ENCODE measurements at places on chromosomes 6 and 20.

DNA sequence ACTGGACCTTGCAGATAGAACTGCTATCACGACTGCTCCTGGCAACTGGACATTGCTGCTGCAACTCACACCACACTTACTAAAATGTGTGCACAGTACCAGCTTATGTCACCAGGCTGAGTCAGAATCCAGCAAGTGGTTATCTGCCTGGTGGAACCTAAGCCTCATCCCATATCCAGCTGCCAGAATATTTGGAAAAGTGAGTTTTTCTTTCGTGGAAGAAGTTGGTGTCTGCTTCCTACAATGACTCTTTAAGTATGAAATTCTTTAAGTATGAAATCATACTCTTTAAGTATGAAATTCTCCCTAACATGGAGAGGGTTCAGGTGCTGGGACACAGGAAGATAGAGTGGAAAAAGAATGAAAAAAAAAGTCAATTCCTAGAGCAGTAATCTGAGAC is 16.4 kb upstream of the POLR1H start:
- DNase-seq, result no peak

GRCh38 chr20:34472246-34472925 is 43.8 kb upstream of the DYNLRB1 start:
- no peak for DNase-seq

DNA sequence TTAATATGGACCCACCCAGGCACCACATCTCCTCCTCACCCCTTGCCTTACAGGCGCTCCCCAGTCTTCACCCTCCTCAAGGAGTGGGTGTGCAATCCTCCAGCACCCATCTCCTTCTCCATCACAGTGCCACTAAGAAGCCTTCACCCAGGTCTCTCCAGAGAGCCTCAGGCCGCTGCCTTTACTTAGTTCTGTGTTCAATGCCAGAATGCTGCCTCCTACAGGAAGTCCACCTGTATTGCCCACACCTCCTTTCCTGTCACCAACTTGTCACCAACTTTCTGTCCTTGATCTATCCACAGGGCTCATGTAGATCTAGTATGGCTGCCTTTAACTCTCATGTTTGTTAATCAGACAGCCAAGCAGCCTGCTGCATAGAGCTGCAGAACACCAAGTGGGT is 586 bp upstream of the LST1 start:
- no peak for DNase-seq

- DNase-seq, result no peak
These were observed 1.5 kb upstream of the PHIP start for GRCh38 chr6:79079561-79080041.

DNA sequence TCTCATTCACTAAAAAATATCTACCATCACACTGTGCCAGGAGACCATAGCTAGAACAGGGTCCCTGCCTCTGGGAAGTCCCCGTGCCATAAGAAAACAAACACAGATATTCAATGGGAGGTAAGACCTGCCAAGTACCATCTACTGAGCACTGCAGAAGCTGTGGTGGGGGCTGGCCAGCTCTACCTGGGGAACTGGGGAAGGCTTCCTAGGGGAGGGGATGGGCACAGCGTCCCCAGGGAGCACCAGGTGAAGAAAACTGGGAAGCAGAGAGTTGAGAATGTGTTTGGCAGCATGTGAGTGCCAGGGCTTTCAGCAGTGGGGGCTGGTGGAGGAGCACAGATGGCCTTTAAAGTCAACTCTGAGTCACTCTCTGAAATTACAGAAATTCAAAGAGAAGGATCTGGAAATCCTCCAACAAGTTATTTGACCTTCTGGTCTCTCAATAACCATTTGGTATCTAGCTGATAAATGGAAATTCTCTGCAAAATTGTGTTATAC is 85.2 kb downstream of the SHLD1 start:
- no peak for DNase-seq

DNA sequence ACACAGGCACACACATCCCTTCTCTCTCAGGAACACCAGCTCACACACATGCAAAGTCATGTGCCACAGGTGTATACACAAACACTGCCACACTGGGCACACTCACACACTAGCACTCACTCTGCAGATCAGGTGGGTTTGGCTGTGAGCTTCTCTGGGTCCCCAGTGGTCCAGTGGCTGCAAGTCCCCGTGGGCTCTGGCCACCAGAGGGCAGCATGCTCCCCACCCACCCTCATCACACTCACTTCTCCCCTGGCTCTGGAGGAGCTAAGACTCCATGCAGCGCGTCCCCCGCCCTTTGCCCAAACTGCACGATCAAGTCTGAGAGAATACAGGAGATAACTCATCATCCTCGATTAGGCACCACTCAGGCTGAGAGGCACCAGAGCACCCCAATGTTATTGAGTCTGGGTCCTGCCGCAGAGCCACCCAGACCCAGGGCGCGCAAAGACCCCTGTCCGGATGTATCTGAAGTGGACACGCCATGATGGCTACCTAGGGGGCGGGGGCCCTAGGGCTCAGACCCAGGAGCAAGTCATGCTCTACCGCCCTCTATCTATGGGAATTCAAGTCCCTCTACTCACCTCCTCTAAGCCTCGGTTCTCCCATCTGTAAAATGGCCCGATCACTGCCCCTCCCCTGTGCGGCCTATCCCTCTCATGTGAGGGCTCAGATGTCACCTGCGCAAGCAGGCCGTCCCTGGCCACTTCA is 90.5 kb downstream of the GRM4 start:
- DNase-seq, result peak; percentile 64

GRCh38 chr6:20113649-20114224 is 98.5 kb downstream of the MBOAT1 start:
- no peak for DNase-seq

DNA sequence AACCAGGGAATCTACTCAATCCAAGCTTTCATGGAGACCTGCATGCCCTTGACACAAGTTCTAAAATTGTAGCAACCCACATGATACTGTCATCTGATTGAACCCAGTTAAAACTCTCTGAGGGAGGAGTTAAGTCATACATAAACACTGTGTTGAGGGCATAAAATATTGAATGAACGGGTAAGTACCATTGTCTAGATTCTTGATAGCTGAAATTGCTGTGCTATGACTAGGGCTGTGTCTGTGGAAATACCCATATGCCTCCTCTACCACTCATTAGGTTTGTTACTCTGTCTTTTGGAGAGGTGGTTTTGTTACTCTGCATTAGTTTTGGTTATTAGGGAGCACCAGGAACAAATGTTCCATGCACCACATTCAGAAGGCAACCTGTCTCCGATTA is 7.6 kb downstream of the ENPP4 start:
- DNase-seq, result no peak

DNA sequence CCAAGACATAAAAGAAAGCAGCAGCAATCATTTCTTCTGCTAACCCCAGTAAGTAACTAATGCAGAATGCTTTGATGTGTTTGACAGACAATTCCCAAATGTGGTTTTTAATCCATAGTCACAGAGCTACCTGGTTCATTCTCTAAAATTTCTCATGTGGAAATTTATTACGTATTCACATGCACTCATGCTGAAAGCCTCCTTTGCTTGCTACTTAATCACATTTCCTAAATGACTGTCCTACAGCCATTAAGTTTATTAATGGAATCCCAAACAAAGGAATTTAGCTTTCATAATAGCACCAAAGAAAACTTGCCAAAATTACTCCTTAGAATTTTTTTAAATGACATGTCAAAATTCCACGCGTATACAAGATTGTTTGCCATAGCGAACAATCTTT is 68.6 kb upstream of the MCHR2 start:
- no peak for DNase-seq

DNA sequence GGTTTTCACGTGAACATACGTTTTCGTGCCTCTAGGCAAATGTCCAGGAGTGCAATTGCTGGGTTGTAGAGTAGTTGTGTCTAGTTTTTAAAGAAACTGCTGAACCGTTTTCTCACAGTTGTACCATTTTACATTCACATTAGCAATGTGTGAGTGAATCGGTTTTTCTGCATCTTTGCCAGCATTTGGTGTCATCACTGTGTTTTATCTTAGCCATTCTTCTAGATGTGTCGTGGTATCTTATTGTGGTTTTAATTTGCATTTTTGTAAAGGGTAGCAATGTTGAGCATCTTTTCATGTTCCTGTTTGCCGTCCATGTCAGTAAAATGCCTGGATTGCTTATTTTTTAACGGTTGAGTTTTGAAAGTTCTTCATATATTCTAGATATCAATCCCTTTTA is 10.2 kb downstream of the DOK5 start:
- no peak for DNase-seq

GRCh38 chr20:44747166-44748004 is 1.7 kb downstream of the KCNK15 start:
- peak; percentile 80 for DNase-seq

DNA sequence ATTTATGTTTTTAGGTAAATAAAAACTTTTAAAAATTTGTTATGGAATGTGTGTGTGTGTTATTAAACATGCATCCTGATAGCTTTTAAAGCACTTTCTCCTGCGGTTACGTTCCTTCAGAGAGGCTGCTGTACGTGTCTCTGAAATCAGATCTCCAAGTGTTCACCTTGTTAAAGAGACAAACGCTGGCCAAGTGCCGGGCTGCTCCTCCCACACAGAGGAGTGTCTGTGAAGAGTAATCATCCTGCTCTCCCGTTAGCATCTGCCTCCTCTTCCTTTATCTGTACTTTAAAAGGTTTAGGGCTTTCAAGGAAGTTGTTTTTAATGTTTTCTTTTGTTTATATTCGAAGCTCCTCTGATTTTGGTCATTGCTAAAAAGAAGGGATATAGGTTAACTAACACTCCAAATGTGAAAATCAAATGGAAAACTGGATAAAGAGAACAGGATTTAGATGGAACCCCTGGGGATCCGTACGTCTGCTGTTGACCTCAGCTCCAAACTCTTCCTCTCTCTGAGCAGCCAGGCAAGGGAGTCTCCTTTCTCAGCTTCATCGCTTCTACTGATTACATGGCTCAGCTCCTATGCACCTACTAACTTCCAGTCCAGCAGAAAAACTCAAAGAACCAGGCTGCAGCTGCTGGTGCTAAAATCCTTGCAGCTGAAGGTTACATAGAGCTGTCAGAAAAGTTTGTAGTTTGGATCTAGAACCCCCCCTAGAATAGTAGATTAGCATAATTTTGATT is 20.0 kb downstream of the IRF4 start:
- DNase-seq, result no peak

DNA sequence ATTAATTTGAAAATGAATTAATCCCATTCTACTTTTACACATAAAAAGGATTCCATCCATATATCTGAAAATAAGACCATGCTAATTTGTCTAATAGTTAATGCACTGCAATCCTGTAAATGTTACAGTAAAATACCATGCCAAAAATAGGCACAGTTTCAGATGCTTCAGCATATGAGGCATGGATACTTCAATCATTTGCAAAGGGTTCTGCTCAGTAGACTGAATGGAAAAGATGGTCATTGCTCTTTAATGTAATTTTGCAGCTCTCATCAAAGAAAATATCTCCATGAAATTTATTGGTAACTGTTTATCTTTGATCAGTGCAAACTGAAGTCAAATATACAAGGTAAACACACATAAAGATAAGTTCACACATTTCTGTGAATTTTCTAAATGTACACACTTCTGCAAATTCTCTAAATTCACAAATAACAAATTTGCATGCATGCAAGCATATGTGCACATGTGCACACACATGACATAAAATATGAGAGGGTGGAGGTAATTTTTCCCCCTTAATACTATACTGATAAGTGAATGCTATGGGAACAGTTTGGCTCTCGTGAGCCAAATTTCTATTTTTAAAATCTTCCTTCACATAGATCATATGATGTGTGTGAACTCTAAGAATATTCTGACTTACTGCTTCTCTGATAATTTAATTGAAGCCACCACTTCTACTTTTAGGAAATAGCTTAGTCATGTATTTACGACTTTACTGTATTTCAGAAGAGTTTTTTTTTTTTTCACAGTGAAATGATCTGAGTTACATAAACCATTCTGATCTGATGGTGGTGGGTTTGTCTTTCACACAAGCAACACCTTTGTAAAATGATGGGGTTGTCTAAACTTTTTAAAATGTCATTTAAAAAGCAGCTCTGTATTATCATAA is 996.8 kb upstream of the CITED2 start:
- no peak for DNase-seq

DNA sequence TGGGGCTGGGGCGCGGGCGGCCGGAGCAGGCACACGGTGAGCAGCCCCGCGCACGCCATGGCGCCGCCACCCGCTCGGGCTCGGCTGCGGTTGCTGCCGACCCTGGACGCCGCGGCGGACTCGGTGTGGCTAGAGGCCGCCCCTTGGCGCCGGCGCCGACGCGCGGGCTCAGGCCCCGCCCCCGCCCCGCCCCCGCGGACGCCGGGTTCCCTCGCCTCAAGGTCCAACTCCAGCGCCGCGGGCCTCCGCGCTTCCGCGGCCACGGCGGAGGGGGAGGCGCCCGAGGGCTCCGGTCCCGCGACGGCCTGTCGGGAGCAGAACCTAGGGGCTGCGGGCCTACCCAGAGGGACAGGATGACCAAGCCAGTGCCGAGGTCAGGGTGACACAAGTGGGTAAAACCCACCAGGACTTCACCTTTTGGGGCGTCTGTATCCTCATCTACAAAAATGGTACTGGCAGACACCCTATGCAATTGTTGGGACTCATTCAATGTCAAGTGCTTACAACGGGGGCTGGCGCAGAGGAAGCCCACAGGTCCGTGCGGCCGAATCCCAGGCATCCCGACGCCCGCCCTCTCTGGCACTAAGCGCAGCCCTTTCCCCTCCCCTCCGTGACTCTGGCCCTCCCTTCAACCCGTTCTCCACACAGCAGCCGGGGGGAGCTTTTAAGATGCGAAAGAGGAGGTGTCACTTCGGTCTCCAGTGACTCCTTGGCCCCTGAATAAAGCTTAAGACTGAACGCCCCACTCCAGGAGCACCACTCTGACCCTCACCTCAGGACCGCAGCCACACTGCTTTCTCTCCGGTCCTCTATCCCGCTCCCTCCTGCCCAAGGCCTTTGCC is at the start of gene NECAB3:
TSS of gene NECAB3 (minus strand) at position 135 of the 842 bp plus-strand sequence. CDS start at position 59, 76 bp downstream.
- peak; percentile 88 for DNase-seq

DNA sequence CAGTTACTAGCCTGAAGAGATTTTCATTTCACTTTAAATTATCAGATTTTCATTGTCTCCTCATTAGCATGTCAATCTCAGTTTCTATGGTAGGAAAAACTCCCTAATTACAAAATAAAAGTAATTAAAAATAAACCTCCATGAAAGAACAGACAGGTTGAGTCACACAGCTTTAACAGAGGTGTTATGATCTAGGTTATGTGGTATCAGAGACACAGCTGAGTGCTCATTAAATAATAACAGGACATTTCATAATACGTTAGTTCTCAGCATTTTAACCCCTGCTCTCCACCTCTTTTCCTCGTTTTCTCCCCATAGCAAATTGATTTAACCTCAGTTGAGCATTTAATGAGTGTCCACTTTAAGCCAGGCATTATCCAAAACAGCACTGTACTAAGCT is 21.9 kb downstream of the TPBG start:
- DNase-seq, result no peak

DNA sequence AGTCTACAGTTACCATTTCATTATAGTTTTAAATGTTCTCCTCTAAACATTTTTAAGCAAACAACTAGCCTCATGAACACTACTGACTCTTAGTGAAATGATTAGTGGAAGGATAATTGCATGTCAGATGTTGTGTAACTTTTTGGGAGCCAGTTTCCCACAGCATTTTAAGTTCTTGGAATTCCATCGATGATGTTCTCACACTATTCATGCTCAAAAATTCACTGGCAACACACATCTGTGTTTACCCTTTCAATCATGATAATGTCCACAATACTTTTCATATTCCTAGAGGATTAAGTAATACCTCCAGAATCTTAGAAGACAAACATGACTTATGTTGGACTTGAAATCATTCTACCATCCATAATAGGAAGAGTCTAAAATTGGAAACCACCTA is 678.1 kb upstream of the ID4 start:
- DNase-seq, result no peak
